ENCODE measurements at places on chromosomes 1 and 21.
A peak's percentile ranks its signal among the peaks of the same experiment; 100 is the strongest.

GRCh38 chr1:73359001-73359400, 839.0 kb downstream of the LRRIQ3 start:
- DNase-seq = no peak

DNA sequence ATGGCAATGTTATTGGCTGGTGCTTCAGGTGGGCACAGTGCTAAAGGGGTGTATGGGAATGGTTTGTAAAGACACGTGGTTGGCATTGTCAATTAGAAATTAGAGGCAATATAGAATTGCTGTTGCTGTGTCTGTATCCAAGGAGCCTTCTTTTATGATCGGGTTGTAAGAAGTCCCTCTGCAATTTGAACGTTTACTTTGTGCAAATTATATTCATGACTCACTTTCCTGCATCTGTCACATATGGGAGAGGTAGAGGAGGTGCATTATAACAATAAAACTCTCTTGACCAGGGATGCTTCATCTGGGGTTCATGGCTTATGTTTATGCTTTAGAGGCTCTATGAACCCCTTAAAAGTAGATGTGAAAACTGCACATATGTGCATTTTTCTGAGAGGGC, 130.4 kb upstream of the DNAH14 start:
- DNase-seq = no peak

DNA sequence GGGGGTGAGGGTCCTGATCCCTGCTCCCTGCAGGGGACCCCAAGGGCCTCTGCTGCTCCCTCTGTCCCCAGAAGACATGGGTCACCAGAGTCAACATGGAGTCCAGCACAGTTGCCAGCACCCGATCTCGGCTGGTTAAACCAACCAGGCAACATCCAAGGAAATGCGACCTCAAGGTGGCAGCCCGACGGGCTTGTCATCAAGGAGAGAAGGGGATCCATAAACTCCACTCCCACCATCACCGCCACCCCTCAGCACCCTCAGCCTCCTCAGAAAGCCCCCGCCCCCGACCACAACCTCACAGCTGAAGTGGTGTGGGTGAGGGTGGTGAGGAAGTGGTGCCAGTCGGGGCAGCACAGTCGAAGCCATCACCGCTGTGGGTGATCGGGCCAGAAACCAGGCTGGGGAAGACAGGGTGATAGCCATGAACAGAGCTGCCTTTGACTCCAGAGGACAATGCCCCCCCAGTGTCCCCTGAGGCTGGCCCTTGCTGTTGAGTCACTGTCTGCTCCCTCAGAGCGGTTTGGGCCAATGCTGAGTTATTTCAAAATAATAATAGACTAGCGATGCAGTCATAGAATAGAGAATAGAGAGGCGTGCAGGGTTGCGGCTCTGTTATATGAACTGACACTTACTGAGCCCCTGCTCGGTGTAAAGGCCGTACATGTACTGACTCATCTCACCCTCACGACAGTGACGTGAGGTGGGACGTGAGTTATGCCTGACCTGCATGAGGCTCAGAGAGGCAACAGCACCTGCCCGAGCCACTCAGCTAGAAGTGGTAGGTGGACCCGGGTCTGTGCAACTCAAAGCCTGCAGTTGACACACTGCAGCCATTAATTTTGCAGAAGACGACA, 88.7 kb upstream of the IFFO2 start:
- no peak for DNase-seq

DNA sequence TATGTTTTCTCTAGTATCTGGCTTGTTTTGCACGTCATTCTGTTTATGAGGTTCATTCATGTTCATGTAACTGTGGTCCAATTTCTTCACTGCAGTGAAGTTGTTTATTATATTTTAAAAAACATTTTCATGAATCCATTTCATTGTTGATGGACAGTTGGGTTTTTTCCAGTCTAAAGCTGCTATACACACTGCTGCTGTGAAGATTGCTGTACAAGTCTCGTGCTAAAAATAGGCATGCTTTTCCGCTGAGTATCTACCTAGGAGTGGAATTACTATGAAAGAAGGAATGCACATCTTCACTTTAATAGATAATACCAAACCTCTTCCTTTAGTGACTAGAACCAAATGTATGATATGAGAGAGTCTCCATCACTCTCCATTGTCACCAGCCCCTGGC, 49.0 kb upstream of the ETS2 start:
- DNase-seq = no peak

DNA sequence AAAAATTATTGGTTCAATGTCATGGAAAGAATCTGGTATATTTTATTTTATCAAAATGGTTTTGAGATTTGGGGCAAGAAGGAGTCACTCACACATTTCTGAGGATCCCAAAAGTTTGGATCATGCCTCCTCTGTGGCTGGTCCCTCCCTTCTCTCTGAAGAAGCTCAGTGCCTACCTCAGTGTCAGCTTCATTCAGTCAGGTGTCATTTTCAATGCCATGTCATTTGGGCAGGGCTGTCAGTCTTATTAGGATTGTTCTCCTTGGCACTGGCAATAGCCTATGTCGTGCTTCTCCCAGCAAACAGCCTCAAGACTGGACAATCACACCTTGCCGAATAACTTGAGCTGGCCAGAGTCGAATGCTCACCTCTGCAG, 264.5 kb upstream of the CAMK1G start:
- DNase-seq = no peak

DNA sequence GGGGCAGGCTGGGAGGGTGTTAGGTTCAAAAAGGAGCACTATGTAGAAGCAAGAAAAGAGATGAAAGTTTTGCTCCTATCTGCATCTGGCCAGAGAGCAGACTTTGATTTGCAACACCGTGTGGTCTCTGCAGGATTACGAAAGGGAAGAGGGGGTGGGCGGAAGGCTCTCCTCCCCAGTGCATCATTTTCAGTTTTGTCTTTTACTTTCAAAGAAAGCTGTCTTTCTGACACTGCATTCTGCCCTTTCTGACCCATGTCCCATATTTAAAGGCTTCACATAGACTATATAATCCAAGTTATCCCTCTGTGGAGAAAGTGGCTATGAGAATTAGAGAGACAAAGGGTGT, 126.5 kb downstream of the RHOU start:
- no peak for DNase-seq

DNA sequence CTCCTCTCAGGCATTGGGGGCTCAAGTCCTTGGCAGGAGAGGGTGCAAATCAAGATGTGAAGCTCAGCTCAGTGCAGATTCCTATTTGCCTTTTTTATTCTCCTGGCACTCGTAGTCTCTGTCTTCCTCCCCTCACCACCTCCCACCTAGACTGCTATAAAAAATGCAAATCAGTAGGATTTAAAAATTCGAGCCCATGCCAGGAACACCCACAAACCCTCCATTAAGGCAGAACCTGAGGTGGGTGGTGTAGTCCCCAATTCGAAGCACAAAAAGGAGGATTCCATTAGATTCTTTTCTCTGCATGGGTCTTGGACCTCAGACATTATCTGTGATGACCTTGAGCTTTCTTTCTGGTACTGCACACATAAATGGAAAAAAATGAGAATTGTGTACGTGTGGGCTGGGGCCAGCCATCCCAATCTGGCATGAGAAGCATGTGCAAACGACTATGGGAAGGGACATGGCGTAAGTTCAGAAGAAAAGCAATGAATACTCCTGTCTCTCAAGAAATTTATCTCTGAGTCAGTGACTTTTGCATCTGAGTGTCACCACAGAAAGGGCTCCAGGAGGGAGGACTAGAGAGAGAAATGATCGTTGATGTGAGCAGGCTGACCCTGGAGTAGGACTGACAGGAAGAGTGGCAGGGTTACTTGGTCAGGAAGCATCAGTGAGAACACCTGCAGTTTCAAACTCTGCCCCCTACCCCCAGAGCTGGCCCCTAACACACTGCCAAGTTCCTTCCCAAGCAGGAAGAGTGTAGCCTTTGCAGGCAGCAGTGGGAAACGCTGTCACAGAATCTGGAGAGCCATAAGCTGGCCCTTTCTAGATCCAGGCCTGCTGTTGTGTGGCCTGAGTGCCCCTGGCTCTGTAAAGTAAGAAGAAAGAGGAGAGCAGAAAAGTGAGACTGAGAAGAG, 1.7 kb downstream of the INKA2 start:
- DNase-seq = no peak

DNA sequence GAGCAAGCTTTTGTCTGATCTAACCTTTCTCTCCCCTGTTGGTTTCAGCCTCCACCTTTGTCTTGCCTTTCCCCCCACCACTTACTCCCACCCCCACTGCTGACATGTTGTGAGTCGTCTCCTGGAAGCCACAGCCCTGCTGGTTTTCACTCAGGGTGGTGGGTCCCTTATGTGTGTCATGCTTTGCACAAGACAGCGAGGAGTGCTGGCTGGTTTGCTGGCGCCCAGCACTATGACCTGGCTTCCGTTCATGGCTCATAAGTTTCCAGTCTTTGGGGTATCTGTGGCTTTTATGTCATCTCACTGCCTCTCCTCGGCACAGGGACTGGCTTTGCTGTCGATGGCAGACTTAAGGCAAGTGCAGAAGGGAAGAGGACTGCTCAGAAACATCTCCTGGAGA, 177.7 kb downstream of the KIF26B start:
- no peak for DNase-seq

GRCh38 chr1:43463479-43463878, 9.7 kb upstream of the HYI start:
- no peak for DNase-seq

DNA sequence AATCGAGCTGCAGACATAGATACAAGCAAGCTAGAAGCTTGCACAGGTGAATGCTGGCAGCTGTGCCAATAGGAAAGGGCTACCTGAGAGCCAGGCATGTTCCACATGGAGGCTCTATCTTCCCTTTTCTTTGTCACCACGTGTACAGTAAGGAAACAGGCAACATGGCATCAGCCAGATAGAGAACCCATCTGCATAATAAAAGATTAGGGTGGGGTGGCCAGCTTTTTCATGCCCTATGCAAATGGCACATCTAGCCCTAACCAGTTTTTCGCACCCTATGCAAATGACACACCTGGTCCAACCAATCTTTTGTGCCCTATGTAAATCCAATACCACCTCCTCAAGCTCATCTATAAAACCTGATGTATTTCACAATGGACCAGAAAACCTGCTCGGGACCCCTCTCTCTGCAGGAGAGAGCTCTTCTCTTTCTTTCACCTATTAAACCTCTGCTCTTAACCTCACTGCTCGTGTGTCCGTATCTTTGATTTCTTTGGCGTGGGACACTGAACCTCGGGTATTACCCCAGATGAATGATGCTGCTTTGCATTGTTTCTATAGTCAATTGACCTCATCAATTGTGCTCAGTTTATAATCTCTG, 93.9 kb downstream of the SLC30A10 start:
- DNase-seq = peak; percentile 72

DNA sequence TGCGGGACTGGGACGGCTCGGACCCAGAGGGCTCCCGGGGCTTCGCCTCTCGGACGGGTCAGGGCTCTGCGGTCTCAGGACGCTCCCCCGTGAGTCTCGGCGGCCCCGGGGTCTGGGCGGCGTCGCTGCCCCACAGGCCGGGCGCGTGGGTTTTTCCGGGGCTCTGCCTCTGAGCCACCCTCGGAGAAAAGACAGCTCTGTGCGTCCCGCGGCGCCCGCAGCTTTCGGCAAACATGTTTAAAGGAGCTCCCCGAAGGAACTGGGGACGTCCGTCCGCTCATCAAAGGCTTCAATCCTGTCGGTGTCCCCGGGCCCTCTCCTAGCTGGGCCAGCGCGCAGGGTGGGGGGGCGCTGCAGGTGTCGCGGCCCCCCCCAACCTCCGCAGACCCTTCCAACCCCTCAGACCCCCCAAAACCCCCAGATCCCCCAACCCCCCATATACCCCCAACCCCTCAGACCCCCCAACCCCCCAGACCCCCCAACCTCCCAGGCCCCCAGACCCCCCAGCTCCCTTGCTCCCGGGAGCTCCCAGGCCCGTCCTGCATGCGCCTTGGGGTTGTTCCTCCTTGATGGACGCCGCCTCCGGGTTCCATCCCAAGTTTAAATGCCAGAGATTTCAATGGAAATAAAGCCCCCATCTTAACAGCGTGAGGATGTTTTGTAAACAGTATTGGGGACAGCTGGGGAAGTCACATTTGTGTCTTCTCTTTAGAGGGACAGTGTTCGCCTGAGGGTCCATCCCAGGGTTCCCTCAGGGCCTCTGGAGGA, 996 bp upstream of the C1orf159 start:
- no peak for DNase-seq

Measured in ELF-1 (cell line).